ENCODE measurements at places on chromosomes 12 and 14.

DNA sequence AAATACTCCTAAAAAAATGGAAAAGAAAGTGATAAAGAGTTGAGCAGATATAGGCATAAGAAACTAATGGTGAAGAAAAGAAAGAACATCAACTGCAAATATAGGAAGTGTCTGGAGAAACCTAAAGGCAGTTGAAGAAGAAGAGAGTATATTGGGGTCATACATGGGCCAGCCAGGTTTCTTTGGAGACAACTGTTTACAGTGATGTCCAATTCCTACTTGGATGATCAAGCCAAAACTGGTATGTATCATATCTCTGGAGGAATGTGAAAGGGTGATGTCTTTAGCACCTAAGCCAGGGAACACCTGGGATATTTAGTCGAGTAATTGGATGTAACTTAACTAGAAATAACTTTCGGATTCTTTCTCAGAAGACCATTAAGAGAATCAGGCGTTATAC is 129.3 kb upstream of the FLRT2 start:
- DNase-seq = no peak

- no peak for DNase-seq
Observed at GRCh38 chr14:95218472-95219193, 61.3 kb upstream of the DICER1 start.

DNA sequence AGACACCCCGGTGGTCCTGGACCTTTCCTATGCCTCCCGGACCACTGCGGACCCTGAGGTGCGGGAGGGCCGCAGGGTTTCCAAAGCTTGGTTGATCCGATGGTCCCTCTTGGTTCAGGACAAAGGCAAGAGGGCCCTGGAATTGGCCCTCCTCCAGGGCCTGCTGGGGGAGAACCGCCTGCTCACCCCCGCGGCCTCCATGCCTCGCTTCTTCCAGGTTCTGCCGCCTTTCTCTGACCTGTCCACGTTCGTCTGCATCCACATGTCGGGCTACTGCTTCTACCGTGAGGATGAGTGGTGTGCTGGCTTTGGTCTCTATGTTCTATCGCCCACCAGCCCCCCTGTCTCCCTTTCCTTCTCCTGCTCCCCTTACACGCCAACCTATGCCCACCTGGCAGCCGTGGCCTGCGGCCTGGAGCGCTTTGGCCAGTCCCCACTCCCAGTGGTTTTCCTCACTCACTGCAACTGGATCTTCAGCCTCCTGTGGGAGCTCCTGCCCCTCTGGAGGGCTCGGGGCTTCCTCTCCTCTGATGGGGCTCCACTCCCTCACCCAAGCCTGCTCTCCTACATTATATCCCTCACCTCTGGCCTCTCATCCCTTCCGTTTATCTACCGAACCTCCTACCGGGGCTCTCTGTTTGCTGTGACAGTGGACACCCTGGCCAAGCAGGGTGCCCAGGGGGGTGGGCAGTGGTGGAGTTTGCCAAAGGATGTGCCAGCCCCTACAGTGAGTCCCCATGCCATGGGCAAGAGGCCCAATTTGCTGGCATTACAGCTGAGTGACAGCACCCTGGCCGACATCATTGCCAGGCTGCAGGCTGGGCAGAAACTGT is 13.8 kb downstream of the CBLN3 start:
- DNase-seq = no peak

- no peak for DNase-seq
Observed at GRCh38 chr12:2248901-2249381, 196.2 kb downstream of the CACNA1C start.

DNA sequence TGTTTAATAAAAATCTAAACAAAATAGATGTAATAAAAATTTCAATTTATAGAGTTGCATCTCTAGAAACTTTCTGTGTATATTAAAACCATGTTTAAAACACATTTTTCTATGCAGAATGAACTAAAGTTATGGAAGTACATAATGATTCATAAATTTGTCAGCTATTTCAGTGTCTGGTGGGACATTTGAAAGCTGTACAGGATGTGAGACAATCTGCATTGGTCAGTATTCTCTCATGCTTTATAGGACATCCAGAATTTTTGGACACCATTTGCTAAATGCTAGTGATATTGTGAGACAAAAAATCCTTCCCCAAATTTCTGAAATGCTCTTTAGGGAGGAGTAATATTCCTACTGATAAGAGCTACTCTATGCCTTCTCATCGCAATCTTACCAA is 13.3 kb downstream of the GPR135 start:
- DNase-seq = no peak

DNA sequence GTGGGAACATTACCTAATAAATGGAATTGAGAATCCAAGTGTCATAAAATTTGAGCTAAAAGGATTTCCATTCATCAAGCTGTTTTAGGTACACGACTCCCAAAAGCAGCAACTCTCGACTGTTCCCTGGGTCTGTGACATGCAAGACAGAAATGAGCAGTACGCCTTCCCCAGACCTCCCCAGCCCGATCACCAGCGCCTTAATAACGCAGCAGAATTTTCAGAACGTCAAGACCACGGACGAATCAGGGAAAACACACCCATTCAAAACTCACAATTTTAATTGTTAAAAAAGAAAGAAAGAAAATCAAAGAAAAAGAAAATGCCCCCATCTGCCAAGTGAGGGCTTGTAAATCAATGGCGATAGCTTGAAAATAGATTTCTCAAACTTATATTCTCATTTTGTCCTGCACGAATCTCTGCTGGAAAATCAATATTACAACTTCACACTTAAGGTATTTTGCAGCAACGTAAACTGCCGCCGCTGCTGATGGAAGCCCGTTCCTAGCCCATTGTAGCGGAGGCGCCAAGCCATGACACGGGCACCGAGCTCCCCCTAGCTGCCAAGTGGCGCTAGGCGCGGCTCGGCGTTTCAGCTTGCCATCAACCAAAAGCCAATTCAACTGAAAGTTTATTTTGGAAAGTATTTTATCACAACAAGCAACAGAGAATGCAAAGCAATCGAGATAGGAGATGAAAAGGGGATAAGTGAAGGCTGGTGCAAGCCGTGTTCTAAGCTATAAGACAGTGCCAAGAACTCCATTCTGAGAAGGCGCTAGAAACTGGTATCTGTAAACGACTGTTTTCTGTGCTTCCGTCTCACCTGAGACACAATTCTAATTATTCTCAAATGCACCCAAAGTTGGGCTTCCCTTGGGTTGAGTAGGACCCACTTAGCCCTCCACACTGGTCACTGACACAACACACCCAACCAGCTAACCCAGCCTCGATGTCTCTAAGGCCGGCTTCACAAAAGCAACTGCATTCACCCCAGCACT is 5.5 kb downstream of the BCL11B start:
- DNase-seq = peak; percentile 61

GRCh38 chr12:128314611-128315010 is 47.6 kb downstream of the TMEM132C start:
- peak; percentile 23 for DNase-seq

GRCh38 chr12:118715647-118716046 is 265.7 kb upstream of the SRRM4 start:
- DNase-seq = no peak

DNA sequence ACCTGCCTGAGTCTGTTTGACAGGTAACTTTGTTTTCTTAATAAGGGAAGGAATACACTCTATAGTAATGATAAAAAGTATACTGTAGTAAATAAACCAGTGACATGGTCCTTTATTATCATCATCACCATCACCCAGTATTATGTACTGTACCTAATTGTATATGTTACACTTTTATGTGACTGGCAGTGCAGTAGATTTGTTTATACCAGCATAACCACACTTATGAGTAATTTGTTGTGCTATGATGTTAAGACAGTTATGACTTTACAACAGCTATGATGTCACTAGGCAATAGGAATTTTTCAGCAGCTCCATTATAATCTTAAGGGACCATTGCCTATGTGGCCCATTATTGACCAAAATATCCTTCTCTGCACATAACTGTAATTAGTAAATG is 155.0 kb downstream of the NUBPL start:
- DNase-seq = no peak

GRCh38 chr12:325906-326305 is 63.2 kb downstream of the KDM5A start:
- no peak for DNase-seq

GRCh38 chr12:41683023-41683422 is 461.7 kb downstream of the GXYLT1 start:
- no peak for DNase-seq

DNA sequence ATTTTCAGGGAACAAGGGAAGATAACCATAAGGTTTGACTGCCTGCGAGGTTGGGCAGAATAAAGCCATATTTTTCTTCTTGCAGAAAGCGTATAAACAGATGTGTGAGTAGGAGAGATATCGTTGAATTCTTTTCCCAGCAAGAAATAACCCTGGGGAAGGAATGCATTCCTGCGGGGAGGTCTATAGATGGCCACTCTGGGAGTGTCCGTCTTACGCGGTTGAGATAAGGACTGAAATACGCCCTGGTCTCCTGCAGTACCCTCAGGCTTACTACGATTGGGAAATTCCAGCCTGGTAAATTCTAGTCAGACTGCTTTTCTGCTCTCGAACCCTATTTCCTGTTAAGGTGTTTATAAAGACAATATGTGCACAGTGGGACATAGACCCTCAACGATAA is 225.0 kb downstream of the LRIG3 start:
- DNase-seq = no peak

DNA sequence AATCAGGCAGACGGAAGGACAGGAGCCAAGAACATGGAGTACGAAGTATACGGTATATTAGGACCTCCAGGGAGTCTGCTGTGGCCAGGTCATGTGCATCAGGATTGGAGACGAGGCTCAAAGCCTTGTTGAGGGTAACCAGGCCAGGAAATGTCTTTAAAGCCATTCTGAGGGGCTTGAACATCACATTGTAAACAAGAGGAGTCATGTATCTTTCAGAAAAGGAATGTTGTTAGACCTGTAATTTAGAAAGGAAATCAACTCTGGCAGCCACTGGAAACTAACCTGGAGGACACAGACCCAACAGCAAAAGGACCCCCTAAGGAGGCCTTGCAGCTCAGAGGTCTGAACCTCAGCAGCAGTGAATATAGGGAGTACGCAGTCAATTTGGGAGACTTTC is 7.5 kb downstream of the MAP3K9 start:
- DNase-seq = no peak

- DNase-seq = no peak
Observed at GRCh38 chr12:58976146-58976545, 55.8 kb upstream of the LRIG3 start.

GRCh38 chr14:106436310-106436905 is 910.0 kb downstream of the TMEM121 start:
- DNase-seq = peak; percentile 61

DNA sequence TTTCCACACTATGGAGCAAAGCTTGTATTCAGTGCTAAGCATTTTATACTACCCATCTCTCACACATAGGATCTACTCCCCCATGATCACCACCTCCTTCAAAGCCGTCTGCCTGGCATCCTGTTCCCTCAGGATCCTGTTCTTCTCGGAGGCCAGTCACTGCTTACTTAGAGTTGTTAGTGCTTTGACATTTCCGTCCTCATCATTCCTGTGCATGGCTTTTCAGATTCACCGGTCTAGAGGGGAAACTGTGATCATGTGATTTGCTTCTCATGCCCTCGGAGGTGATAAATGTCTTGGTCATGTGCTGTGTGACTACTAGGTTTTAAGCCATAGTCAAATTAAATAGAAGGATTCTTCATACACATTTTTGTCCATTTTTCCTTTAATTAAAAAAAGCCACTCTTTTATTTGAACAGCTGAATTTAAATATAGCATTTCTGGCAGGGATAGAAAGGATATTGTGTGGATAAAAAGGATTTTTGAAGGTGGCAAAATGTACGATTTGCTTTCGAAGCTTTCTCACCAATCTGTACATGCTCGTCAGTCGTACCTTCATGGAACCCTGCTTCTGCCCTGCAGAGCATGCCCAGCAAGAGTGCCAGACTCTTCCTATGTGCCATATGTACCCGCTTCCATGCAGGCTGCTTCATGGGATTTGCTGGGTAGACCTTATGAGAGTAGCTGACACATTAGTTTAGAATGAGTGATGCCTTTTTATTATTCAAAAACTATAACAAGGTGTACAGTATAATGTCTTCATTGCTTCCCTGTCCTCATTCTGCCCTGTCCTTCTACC is 53.3 kb downstream of the BMAL2 start:
- DNase-seq = no peak

- DNase-seq = peak; percentile 34
Observed at GRCh38 chr12:43805149-43805859, 813 bp downstream of the TWF1 start.

DNA sequence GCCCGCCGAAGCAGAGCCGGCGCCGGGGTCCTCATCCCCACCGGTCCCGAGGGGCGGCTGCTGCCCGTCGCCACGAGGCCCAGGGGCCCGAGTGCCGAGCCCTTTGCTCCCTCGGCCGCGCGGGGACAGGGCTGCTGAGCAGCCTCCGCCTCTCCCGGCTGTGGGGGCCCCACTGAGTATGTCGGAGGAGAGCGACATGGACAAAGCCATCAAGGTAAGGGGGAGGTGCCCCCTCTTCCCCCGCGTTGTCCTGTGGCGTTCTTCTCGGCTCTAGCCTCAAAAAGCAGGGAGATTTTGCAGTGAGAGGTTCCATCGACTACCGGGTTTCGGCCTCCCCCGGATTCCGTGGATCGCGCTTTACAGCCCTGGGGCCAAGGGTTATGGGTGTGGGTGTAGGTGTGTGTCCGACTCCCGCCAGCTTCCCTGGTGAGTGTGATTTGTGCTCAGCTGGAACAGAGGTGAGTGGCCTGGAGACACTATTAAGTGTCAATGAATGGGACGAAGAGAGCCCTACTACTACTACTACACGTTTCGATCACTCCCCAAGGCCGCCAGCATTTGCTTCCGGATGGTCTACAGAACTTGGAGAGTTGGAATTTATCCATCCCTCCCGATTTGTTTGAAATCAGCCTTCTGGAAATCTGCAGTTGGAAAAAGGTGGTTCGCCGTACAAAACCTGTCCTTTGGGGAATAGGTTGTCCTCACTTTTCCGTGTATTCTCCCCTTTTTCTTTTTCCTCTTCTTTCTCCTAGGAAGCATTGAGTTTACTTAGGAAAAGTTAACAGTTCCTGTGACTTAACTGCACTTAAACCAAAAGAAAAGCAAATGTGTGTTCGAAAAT is 748 bp downstream of the MAPKAPK5 start:
- DNase-seq = no peak

DNA sequence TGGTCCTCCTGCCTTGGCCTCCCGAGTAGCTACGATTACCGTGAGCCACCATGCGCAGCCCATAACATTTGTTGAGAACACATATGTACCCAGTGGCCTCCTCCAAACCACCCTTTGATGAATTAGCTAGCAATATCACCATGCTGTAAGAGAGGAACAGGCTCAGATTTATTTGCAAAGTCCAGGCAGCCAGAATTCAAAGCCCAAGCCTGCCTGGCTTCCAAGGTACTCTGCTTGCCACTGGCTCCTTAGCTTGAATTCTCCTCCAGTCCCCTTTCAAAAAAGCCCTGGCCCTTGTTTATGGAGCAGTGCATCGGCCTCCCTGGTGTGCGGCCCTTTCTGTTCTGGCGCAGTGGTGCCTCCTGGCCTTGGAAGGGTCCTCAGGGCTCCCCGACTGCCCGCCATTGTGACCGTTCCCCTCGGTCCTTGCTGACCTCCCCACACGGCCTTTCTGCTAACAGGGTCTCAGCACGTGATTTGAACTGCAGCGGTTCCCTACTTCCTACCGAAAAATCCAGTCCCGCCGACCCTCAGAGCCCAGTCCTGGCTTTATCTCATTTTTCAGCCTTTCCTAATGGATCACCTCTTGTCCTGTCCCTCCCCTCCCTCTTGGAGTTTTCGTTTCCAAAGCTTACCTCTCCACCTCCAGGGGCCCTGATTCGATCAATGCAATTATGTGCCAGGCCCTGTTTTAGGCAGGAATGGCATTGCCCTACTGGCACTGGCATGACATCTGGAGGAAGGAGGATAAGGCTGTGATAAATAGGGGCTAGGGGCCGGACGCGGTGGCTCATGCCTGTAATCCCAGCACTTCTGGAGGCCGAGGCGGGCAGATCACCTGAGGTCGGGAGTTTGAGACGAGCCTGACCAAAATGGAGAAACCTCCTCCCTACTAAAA is 22.0 kb downstream of the SLC25A29 start:
- no peak for DNase-seq
